CD4-positive, alpha-beta T cell treated with Interleukin-10 for 1 hour (primary cell): ENCODE measurements at places on chromosomes 13 and 19.

GRCh38 chr13:113083402-113084061 is 22.1 kb upstream of the F7 start:
- DNase-seq = no peak

GRCh38 chr19:7526059-7526929 is 3.9 kb downstream of the MCOLN1 start:
- DNase-seq = no peak

- no peak for DNase-seq
These were observed 17.5 kb upstream of the TICAM1 start for GRCh38 chr19:4849019-4849418.

- no peak for DNase-seq
These were observed 991 bp downstream of the OBI1 start for GRCh38 chr13:78657699-78658629.

- no peak for DNase-seq
These were observed 467.9 kb downstream of the SLITRK1 start for GRCh38 chr13:83414393-83414792.

DNA sequence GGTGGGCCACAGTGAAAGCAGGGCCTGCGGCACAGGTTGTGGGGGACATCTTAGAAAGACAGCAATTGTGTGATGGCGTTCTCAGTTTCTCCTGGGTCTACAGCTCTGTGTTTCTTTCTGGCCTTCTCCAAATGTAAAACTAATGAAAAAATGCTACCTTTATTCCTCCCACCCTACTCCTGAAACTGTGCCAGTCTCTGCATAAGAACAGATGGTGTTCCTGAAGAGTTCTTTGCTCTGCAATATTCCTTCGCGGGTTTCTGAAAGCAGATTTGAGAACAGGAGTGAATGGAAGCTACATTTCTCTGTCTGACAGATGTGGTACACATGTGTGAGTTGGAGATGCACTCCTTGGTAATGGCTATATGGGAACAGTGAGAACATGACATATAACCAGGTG is 18.0 kb upstream of the LRCH1 start:
- no peak for DNase-seq

- no peak for DNase-seq
These were observed 1.0 kb upstream of the CGB7 start for GRCh38 chr19:49058562-49058961.

- no peak for DNase-seq
These were observed 21.2 kb downstream of the RANBP3 start for GRCh38 chr19:5956728-5957127.

DNA sequence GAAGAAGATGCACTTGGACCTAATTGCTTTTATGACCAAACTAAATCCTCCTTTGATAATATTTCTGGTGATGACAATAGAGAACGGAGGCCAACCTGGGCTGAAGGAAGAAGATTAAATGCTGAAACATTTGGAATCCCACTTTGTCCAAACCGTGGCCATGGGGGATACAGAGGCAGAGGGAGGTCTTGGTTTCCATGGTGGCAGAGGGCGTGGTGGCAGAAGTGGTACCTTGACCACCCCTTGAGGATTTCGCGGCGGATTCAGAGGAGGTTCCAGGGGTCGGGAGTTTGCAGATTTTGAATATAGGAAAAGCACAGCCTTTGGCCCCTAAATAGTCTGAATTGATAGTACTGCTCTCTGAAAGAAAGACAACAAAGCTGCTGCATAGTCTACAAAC is 7.2 kb upstream of the LILRB3 start:
- no peak for DNase-seq

GRCh38 chr13:74730556-74731331 is 596.5 kb upstream of the KLF12 start:
- no peak for DNase-seq

- DNase-seq = no peak
These were observed 103.2 kb downstream of the SOX1 start for GRCh38 chr13:112169941-112170822.

DNA sequence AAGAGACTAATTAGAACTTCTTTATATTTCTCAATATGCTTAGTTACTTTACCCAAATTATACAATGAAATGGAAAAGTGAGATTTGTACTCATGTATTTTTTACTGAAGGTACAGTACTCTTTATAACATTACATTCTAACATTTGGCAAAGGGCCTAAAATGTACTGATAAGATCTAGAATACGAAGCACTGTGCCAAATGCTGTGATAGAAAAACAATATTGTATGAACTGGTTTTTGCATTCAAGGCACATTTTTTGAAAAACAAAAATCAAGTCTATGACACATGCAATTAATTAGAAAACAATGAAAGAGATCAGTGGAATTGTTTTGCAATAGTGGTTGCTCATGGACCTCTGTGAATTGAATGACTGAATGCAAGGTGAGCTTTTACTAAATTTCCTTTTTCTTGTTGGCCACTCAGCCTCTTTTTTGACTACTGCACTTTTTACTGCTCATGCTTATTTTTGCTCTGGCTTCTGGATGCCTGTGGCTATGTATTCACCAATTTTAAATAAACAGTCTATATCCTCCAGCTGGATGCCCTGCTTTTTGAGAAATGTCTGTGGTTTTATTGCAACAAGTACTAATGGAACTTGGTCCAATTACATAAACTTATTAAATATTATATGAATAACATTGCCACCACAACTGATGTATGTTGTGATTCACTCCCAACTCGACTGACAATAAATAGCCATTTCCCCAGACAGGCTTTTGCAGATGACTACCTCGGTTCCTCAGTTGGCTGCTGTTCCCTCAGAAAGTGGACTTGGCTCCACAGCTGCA is 41.4 kb upstream of the OBI1 start:
- DNase-seq = no peak
